Trophoblast cell (in vitro differentiated cells and primary cell): ENCODE measurements at places on chromosomes 1 and 21.
A peak's percentile ranks its signal among the peaks of the same experiment; 100 is the strongest.

GRCh38 chr1:176134666-176135065, 72.4 kb downstream of the COP1 start:
- H3K27me3 ChIP-seq, result no peaks in the 10 kb centered on the region
- no peaks in the 10 kb centered on the region for H3K36me3 ChIP-seq
- H3K27ac ChIP-seq, result no peak overlapping the region

DNA sequence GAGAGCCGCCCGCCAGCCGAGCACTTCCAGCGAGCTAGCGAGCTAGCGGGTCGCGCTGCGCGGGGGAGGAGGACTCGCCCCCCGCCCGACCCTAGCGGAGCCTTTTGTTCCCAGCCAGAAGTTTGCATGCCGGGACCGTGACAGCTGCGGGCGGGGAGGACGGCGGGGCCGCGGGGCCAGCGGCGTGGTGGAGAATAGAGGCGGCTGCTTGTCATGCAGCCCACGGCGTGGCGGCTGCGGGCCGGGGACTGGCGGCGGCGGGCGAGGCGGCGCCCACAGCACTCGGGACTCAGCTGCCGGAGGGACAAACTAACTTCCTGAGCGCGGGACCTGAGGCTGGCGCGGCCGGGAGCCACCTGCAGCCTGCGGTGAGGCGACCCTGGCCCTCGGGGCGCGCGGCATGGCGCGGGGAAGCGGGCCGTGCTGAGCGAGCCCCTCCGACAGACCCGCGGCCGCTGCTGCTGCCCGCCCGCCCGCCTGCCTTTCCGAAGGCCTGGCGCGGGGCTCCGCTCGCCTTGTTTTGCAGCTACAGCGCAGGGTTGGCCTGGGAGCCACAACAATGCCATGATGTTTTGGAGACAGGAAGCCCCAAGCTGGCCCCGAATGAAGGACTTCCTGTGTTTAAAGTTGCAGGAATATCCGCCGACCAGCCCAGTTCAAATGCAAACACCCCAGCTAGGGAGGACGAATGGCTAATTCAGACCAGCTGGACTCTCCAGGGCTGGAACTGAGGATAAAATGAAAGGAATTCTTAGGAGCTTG, 82.2 kb upstream of the BMP8A start:
- H3K27ac ChIP-seq, result peak overlapping the region; percentile 78
- H3K36me3 ChIP-seq, result peaks cover 9% of the 10 kb centered on the region
- no peaks in the 10 kb centered on the region for H3K27me3 ChIP-seq
- DNase-seq, result peak; percentile 81
- peak overlapping the region; percentile 90 for H3K4me3 ChIP-seq

GRCh38 chr1:25232866-25233784, 823 bp upstream of the SYF2 start:
- no peaks in the 10 kb centered on the region for H3K27me3 ChIP-seq
- H3K4me3 ChIP-seq, result peak overlapping the region; percentile 78
- peaks cover 12% of the 10 kb centered on the region for H3K36me3 ChIP-seq
- H3K4me1 ChIP-seq, result peaks cover 4% of the 10 kb centered on the region
- DNase-seq, result peak; percentile 86

DNA sequence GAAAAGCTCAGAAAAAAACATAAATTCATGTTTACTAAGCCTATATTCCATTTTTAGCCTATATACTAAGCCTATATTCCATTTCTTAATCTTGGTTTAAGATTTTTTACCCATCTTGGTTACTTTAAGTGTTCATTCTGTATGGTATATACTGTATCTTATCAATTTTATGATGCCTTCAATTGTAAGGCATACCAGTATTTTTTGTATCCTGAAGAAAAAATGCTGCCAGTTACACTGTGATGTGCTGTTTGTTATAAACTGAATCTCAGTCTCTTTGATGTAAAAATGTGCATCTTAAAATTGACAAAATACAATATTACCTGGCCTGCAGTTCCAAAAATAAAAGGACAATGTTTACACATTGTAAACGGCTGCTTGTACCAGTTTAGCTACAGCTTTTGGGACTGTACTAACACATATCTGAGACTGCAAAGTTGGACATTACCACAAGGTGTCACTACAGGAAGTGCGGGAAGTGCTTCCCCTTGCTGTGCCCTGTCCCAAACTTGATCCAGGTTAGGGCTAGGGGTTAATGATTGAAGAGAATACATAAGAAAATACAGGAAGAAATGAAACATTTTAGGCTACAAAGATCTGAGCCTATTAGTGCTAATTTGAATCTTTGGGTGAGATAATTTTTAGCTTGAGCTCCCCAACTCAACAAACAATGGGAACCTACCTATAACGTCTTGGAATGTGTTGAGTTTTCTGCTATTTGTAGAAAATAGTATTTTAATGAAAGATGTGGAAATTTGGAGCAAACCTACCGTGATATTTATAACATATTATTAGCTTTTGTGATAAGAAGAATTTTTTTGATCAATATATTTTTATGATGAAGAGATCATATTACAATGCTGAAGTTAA, 108.9 kb downstream of the LBR start:
- no peaks in the 10 kb centered on the region for H3K36me3 ChIP-seq
- H3K4me3 ChIP-seq, result no peak overlapping the region
- no peaks in the 10 kb centered on the region for H3K27me3 ChIP-seq
- DNase-seq, result peak; percentile 65

DNA sequence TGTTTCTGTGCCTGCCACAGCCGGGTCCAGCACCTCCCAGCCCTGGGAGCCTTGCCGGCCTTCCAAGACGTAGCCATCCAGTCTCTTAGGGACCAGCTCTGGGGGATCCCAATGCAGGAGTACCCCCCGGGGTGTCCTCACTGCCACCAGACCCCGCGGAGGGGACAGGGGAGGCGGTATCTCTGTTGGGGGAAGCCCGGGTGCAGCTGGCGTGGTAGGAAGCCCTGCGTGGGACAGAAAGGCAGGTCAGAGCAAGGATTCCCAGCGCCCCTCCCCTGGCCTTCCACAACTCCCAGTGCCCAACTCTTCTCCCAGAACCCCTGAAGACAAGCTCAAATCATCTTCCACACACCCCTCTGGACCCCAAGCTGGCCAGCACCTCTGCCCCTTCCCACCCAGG, 4.9 kb upstream of the TAGLN2 start:
- no peak overlapping the region for H3K27ac ChIP-seq
- peaks cover 5% of the 10 kb centered on the region for H3K4me1 ChIP-seq
- H3K27me3 ChIP-seq, result no peaks in the 10 kb centered on the region
- peaks cover 14% of the 10 kb centered on the region for H3K36me3 ChIP-seq
- no peak for DNase-seq

DNA sequence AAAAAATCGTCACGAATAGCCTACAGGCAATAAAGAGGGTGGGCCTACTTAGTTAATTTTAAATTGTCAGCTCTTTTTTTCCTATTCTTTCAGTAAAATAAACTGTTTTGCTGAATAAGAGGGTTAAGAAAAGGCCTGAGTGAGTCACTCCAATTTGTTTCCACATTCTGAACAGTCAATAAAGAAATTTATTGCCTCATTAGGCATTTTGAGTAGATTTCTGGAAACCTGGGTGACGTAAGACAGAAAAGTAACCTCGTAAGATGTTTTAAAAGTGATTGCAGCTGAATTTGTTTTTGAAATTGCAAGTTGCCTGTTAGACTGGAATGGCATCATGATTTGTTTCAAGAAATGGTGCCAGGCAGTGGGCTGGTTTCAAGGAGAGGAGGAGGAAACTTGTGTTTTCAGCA, 439.3 kb downstream of the USP25 start:
- DNase-seq, result no peak
- no peak overlapping the region for H3K4me3 ChIP-seq
- H3K27ac ChIP-seq, result no peak overlapping the region
- H3K27me3 ChIP-seq, result no peaks in the 10 kb centered on the region

DNA sequence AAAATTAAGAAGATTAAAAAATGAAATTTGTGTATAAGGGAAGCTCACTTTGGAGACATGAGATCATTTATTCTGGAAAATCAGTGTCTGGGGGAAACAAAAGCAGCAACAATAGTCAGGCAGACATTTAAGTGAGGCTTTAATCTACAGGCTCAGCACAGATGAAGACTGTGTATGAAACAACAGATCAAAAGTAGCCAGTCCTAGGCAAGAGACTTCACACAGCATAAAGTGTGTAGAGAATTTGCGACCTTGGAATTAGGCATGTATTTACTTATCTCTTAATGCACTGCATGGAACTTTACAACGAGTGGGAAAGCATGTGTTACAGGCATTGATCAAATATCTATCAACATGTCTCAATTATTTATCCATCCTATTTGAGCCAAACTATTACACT, 1099.9 kb downstream of the PLA2G4A start:
- DNase-seq, result no peak
- no peak overlapping the region for H3K4me3 ChIP-seq
- no peak overlapping the region for H3K27ac ChIP-seq
- H3K4me1 ChIP-seq, result no peaks in the 10 kb centered on the region
- H3K27me3 ChIP-seq, result no peaks in the 10 kb centered on the region

GRCh38 chr1:165364568-165365133, 8.1 kb upstream of the LMX1A start:
- no peaks in the 10 kb centered on the region for H3K4me1 ChIP-seq
- H3K4me3 ChIP-seq, result no peak overlapping the region
- no peak overlapping the region for H3K27ac ChIP-seq
- no peak for DNase-seq

- H3K27ac ChIP-seq, result no peak within 1 kb of the TSS
- peak within 1 kb of the TSS; percentile 80 for H3K4me3 ChIP-seq
- H3K27me3 ChIP-seq, result peaks cover 4% of the 10 kb centered on the region
- peaks cover 5% of the 10 kb centered on the region for H3K4me1 ChIP-seq
- no peaks in the 10 kb centered on the region for H3K36me3 ChIP-seq
These were observed at the start of gene ANKRD45 for GRCh38 chr1:173669491-173669941. Gene ANKRD45 (minus strand): TSS chr1:173669851. CDS start chr1:173659418, 10,433 bp downstream.

DNA sequence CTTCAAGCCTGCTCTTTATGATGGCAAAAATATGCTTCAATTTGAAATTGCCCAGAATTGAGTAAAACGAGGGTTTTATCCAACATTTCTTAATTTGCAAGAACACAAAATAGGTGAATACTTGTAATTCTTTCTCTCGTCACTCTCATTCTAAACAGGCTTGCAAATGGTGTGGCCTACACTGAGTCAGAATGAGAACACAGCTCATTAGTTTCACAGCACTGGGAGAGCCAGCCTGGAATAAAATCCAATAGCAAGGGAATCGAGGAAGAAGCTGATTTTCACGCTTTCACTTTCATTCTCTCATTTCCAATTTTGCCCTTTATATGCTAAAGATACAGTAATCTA, 537.5 kb downstream of the LTN1 start:
- no peaks in the 10 kb centered on the region for H3K27me3 ChIP-seq
- H3K4me3 ChIP-seq, result no peak overlapping the region
- no peak overlapping the region for H3K27ac ChIP-seq
- H3K4me1 ChIP-seq, result no peaks in the 10 kb centered on the region
- no peaks in the 10 kb centered on the region for H3K36me3 ChIP-seq

DNA sequence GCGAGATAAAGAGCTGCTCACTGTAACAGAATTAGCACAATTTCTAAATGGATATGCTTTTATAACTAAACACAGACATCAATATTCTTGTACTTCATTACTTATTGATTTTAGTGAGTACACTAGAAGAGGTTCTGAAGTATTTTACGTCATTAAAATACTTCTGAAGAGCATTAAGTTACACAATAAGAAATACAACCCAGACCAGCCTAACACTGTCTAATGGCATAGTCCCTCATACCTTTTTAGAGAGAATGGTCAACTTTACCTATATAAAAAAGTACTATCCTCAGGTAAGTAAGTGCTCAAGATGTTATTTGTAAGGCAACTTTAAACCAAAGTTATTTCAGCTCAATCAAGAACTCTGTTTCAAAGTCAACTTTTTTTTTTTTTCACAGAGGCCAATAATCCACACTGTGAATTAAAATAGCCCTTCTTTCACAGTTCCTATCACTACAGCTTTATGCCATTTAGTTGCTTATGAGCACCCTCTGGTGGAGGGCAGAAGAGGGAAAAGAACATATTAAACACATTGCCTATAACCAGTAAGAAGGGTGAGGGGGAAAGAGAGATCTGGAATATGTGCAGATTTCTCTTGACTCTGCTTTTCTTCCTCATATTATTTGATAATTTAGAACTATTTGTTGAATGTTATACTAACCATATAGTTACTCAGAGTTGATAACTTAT, 182.1 kb upstream of the DMRTA2 start:
- H3K36me3 ChIP-seq, result no peaks in the 10 kb centered on the region
- no peak overlapping the region for H3K4me3 ChIP-seq
- peak; percentile 52 for DNase-seq
- no peaks in the 10 kb centered on the region for H3K4me1 ChIP-seq
- no peak overlapping the region for H3K27ac ChIP-seq

- no peak overlapping the region for H3K27ac ChIP-seq
- no peak for DNase-seq
- no peaks in the 10 kb centered on the region for H3K27me3 ChIP-seq
- no peak overlapping the region for H3K4me3 ChIP-seq
- H3K4me1 ChIP-seq, result no peaks in the 10 kb centered on the region
These were observed 199.6 kb downstream of the RGS7 start for GRCh38 chr1:241157435-241157834.

DNA sequence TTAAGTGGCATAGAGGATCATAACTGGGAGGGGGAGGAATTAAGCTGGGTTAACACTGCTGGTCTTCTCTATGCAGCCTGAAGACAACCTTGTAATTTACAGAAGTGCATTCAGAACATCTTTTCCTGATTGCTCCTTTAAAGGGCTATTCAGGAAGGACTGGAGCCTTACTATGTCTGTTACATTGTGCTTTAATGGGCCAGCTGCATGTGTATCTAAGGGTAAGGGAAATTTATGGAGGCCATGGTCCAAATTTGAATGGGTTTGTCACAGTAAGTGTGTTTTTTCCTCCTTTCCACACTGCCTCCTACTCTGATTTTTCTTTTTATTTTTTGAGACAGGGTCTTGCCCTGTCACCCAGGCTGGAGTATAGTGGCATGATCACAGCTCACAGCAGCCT, 19.6 kb downstream of the C1orf21 start:
- no peaks in the 10 kb centered on the region for H3K36me3 ChIP-seq
- no peak overlapping the region for H3K27ac ChIP-seq
- peaks cover 4% of the 10 kb centered on the region for H3K4me1 ChIP-seq
- H3K27me3 ChIP-seq, result no peaks in the 10 kb centered on the region

DNA sequence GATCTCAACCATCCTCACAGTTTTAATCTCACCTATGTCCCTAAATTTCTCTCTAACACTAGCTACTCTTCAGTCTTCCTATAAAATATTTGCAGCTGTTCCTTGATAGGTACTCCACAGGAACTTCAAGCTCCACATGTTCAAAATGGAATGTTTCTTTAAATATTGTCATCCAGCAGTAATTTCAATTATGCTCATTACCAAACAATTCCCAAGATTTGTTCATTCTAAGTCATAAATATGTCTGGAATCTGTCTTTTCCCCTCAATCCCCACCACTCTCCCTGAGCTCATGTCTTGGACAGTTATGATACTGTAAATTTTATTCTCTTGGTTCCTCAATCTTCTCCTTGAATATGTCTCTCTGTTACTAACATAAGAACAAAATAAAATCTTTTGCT, 214.4 kb downstream of the NRIP1 start:
- no peaks in the 10 kb centered on the region for H3K36me3 ChIP-seq
- H3K27ac ChIP-seq, result no peak overlapping the region
- DNase-seq, result peak; percentile 80
- no peaks in the 10 kb centered on the region for H3K27me3 ChIP-seq
- no peaks in the 10 kb centered on the region for H3K4me1 ChIP-seq

- no peaks in the 10 kb centered on the region for H3K36me3 ChIP-seq
- no peak overlapping the region for H3K27ac ChIP-seq
- no peaks in the 10 kb centered on the region for H3K27me3 ChIP-seq
- peaks cover 9% of the 10 kb centered on the region for H3K4me1 ChIP-seq
- DNase-seq, result no peak
- H3K4me3 ChIP-seq, result no peak overlapping the region
These were observed 64.4 kb upstream of the TIAM1 start for GRCh38 chr21:31408301-31409088.

GRCh38 chr1:216314379-216315095, 108.7 kb downstream of the USH2A start:
- H3K27me3 ChIP-seq, result no peaks in the 10 kb centered on the region
- H3K4me3 ChIP-seq, result no peak overlapping the region
- H3K27ac ChIP-seq, result no peak overlapping the region
- DNase-seq, result no peak
- no peaks in the 10 kb centered on the region for H3K4me1 ChIP-seq
- no peaks in the 10 kb centered on the region for H3K36me3 ChIP-seq
